Mesenteric fat pad (tissue), 1 donor: ENCODE measurements at places on chromosomes 6 and 20.

- no peak for DNase-seq
Observed at GRCh38 chr20:49539481-49540231, 28.3 kb downstream of the PTGIS start.

DNA sequence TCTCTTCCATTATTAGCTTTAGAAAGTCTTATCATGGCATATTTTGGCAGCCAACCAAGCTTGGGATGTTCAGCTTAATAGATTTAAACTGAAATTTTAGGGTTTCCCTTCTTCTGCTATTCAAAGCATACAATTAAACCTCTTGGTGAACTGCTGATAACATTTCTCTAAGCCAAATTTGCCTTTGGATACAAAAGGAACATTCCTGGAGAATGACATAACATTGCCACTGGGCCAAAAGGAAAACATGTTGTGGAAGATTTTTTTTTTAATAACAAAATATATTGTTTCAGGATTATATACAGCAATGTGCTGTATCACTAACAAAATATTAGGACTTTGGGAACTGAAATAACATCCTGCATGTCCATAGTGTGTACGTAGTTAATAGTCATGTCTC lies 215.1 kb upstream of the TBX18 start:
- DNase-seq: no peak

DNA sequence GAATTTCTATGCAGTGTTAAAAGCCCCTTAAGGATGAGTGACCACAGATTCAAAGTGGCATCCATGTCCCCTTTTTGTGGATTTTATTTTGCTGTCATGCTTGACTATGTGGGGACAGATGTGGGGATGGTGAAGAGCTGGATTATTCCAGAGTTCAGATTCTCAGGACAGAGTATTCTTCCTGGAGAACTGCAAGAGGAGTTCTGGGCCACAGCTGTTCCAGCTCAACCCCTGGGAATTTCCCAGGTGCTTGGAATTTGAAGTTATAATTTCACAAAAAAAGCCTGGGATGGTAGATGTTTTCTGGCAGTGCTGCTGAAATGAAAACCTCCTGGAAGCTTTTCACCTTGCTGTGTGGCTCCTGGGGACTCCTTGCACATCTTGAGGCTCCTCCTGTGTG lies 671.8 kb upstream of the MARCKS start:
- no peak for DNase-seq

DNA sequence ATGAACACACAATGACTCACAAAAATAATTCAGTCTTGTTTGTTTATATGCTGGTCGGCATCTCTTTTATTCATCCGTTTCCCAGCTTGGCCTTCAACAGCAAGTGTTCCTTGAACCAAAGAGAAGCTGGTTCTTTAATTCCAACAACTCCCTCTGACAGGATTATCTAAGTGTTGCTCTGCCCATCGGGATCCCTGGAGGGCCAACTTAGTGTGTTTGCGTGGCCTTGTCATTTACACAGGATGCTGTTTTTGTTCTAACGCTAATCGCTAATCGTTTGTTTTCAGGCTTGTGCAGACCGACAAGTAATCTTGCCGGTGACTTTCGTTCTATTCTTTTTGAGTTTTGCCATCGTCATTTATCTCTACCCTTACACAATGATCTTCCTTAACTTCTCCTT lies 267.4 kb upstream of the EXOC2 start:
- no peak for DNase-seq

- no peak for DNase-seq
Observed at GRCh38 chr6:168737481-168737880, 296.5 kb downstream of the SMOC2 start.

GRCh38 chr20:62824476-62825332 lies 7.9 kb downstream of the COL9A3 start:
- DNase-seq: no peak

- peak; percentile 94 for DNase-seq
Observed at GRCh38 chr20:63686492-63687321, 9.7 kb upstream of the TNFRSF6B start.

DNA sequence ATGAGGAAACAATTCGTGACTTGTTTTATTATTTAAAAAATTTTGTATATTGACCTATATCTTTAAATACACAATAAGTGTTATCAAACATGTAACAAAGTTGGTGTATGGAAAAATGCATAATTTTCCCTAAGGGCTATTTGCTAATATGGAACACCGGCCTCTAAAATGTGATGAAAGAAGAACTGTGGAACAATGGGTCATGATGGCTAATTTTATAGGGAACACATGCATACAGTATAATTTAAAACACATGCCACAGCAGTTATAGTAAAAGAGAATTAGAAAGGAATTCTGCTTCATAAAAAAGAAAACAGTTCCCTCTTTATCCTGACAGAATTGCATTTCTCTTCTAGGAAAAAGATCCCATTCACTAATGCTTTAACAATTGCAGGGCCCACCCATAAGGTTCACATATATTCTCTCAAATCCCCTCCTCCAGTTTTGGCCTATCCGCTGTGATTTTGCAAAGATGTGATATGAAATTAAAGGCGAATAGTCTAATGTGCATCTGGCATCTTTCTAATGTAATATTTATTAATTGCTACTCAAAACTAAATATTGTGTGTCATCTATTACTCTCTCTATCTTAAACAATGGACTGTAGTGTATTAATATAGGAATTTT lies 628.1 kb upstream of the CITED2 start:
- DNase-seq: no peak

- DNase-seq: no peak
Observed at GRCh38 chr6:16450285-16450684, 211.9 kb downstream of the GMPR start.

DNA sequence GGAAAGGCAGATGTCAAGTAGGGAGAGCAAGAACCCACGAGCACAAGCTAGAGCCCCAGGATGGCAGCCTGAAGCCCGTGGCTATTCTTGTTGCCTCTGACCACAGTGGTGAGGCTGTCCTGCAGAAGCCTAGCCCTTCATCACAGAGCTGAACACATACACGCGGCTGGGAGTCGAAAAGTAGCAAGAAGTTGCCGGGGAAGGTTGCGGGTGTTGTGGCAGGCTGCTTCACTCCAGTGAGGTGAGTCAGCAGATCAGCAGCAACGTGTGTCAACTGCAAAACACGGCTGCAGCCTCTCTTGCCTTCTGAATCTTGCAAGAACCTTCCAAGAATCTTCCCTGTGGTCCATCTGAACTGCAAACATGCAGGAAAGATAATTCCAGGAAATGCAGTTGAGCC lies 10.6 kb upstream of the STX16 start:
- peak; percentile 37 for DNase-seq

GRCh38 chr6:157376706-157377230 lies 4.2 kb upstream of the ZDHHC14 start:
- no peak for DNase-seq

DNA sequence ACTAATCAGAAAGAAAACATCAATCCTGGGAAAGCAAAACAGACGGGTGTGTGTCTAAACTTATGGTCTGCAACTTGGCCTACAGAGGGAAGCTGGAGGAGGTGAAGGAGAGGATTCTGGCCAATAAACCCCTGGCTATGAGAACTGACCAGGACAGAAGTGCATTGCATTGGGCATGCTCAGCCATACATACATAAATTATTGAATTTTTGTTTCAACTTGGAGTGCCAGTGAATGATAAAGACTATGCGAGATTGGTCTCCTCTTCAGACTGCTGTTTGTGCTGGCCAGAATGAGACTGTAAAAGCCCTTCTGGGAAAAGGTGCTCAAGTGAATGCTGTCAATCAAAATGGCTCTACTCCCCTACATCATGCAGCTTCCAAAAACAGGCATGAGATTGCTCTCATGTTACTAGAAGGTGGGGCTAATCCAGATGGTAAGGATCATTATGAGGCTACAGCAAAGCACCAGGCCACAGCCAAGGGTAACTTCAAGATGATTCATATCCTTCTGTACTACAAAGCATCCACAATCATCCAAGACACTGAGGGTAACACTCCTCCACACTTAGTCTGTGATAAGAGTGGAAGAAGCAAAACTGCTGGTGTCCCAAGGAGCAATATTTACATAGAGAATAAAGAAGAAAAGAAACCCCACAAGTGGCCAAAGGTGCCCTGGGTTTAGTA lies 17.4 kb downstream of the ADNP start:
- no peak for DNase-seq

- no peak for DNase-seq
Observed at GRCh38 chr6:155461556-155461955, 5.9 kb upstream of the NOX3 start.

DNA sequence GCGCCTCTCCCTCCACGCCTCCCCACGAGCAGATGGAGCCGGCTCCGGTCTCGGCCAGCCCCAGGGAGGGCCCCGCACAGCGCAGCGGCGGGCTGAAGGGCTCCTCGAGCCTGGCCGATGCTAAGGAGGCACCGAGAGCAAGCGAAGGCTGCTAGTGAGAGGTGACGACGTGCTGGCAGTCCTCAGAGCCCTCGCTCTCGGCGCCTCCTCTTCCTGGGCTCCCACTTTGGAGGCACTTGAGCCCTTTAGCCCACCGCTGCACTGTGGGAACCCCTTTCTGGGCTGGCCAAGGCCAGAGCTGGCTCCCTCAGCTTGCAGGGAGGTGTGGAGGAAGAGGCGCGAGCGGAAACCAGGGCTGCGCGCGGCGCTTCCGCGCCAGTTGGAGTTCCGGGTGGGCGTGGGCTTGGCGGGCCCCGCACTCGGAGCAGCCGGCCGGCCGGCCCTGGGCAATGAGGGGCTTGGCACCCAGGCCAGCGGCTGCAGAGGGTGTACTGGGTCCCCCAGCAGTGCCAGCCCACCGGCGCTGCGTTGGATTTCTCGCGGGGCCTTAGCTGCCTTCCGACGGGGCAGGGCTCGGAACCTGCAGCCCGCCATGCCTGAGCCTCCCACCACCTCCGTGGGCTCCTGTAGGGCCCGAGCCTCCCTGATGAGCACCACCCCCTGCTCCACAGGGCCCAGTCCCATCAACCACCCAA lies 2.5 kb upstream of the TMEM14C start:
- DNase-seq: no peak

DNA sequence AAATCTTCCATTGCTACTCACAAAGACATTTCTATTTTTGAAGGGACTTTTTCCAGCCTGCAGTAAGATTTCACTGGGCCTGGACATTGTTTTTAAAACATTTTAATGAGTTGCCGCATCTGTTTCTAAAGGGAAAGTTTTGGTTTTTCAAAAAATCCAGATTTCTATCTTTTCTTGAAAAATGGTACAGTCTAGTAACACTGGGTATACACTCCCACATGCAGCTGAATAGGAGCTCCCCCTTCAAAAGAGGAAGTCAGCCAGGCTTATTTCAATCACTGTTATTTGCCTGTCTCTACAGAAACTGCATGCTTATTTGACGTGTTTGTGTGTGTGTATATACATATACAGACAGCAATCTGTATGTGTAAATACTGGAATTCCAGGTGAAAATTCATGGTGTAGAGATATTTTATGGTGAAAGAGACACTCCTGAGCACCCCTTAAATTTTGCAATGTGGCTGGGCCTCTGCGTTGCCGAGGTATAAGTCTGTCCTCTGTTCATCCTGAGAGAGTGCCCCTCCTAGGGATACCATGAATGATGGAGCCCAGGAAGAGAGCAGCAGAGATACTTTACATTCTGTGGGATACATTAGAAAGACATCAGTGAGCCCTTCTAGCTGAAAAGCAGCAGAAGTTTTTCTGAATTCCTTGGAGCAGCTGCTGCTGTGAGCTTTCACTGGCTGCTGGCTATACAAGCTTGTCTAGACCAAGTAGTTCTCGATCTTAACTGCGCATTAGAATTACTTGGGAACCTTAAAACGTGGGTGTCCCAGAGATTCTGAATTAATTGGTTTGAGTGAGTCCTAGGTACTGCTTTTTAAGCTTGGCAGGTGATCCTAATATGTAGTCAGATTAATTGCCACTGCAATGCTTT lies 12.0 kb upstream of the ABRACL start:
- no peak for DNase-seq

- no peak for DNase-seq
Observed at GRCh38 chr6:136517002-136517401, 33.2 kb downstream of the MAP7 start.

- no peak for DNase-seq
Observed at GRCh38 chr6:83708970-83709747, at the start of gene SNAP91. TSS of gene SNAP91 (minus strand) at chr6:83709101. CDS start at chr6:83707927, 1,174 bp downstream.

- DNase-seq: no peak
Observed at GRCh38 chr20:17502105-17502504, 29.1 kb downstream of the BFSP1 start.

DNA sequence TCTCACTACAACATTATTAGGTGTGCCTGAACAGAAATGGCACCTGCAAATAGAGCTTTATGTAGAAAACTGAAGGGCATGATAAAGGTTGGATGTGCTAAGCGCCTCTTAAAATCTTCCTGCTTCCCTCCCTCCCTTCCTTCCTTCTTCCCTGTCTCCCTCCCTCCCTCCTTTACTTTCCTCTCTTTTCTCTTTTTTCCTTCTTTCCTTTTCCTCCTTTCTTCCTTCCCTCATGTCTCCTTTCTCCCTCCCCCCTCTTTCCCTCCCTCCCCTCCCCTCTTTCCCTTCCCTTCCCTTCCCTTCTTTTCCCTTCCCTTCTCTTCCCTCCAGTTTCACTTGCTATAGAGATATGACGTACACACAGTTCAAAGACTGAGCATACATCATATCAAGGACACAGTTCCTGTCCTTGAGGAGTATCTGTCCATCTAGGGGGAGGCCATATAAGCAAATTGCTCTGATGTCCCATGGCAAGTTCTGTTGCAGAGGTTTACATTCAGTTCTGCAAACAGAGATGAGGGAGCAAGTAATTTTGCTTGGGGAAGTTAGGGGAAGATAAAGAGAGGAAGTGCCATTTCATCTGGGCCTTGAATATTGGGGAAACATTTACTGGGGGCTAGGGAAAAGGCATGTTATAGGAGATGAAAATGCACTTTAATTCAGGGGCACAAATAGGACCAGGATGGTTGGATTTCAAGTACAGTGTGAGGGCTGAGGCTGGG lies 79.0 kb upstream of the EEF1E1 start:
- DNase-seq: no peak

GRCh38 chr6:37441651-37442050 lies 8.6 kb downstream of the CMTR1 start:
- DNase-seq: no peak

- no peak for DNase-seq
Observed at GRCh38 chr6:165632194-165632593, 30.8 kb downstream of the PDE10A start.

GRCh38 chr6:14477559-14477958 lies 360.0 kb downstream of the CD83 start:
- DNase-seq: no peak

- no peak for DNase-seq
Observed at GRCh38 chr20:37729909-37730308, 36.1 kb downstream of the CTNNBL1 start.
